Retinal pigment epithelial cell (primary cell): ENCODE measurements at places on chromosomes 1 and 21.

DNA sequence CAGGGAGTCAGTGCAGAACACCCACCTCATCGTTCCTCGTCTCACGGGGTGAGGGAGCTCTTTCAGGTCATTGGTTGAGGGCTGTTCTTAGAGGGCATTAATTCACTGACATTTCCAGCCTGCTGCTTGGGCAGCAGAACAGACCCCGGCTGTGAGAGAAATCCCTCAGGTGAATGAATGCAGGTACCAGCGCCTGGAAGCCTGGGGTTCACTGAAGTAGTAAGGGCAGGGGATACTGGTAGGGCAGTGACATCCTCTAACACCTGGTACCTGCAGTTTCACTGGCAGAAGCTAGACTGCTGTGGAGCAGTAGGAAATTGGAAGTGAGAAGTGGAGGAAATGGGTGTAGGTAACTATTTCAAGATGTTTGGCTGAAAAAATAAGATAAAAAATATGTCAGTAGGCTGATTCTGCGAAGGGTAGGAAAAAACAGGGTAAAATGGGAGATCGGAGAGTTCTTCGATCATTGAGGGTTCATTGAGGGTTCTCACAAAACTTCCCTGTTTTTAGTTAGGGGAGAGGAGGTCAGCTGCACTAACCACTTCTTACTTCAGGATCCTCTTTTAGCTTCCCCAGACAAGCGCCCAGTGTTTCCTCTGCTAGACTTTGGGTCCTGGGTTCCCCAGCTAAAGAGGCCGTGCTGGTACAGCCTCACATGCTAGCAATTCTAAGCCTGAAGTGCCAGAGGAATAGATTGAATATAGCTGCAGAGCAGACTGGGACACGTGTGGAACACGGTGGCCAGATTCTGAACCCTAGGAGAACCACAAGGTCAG is 55.2 kb downstream of the RNF220 start:
- no peak for DNase-seq

- no peak for DNase-seq
Observed at GRCh38 chr1:197798492-197798891, 23.2 kb upstream of the DENND1B start.

DNA sequence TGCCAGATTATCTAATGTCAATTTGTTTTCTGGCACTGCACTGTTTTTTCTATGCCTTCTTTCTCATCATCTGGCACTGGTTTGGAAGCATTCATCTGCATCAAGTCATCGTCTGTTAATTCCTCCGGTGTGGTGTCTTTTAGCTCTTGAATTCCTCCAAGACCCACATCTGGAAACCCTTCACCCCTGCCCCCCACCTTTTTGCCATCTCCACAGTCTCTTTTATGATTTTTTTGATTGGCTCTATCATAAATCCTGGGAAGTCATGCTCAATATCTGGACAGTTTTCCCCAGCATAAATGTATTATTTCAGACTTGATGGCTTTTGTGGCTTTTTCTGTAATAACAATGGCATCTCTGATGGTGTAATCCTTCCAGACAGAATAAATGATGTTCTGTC is 10.4 kb upstream of the KCNK1 start:
- no peak for DNase-seq

DNA sequence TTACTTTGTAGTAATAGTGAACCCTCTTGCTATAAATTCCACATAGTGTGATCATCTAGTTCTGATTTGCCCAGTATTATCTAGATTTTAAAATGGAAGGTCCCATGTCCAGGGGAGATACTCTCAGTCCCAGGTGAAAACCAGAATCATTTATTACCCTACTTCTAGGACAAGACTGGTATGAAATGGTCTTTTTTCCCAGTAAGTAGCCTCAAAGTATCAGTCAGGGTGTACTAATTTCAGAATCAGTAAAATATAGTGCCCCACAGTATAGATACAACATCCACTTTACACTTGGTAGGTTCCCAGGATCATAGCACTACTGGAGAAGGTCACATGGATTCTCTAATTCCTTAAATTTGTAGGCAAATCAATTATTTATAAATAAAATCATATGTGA is 318.3 kb downstream of the GRIK1 start:
- no peak for DNase-seq

GRCh38 chr1:105544475-105544874 is 1512.0 kb upstream of the PRMT6 start:
- DNase-seq = no peak

GRCh38 chr1:62384276-62385005 is 52.4 kb upstream of the USP1 start:
- peak; percentile 89 for DNase-seq

- DNase-seq = no peak
Observed at GRCh38 chr1:11960715-11961114, 19.5 kb upstream of the MFN2 start.

- DNase-seq = no peak
Observed at GRCh38 chr21:28674763-28675162, 317.9 kb downstream of the LTN1 start.

DNA sequence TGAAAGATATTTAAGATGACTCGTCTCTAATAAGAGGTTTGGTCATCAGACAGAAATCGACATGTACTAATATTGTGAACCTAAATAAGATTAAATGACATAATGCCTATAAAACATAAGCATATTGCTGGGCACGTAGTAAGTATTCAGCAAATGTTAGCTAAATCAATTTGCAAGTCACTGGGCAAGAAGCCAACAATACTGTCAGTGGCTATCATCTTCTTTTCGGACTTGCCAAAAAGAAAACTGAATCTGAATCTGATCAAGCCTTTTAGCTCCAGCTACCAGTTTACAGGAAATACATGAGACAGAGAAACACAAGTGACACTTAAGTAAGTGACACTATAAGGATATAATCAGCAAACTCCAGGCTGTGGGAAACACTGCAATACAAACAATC is 46.0 kb downstream of the RPL5 start:
- DNase-seq = no peak

DNA sequence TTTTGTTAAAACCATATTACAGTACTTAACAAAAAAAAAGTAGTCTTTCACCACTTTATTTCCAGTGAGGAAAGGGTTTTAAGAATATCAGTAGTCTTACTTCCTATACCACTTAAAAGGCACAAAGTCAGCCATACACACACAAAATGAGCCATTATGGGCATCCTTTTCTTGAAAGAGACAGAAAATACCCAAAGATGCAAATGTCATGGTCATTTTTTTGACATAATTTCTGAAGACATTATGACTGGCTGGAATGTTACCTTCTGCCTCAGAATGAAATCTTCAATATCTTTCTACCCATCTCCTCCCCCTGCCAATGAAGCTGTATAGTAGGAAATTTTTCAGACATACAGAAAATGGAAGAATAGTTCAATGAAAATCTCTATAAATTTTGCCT is 237.7 kb downstream of the SLC45A1 start:
- DNase-seq = no peak

GRCh38 chr1:222522105-222522915 is 25.6 kb downstream of the HHIPL2 start:
- DNase-seq = no peak

DNA sequence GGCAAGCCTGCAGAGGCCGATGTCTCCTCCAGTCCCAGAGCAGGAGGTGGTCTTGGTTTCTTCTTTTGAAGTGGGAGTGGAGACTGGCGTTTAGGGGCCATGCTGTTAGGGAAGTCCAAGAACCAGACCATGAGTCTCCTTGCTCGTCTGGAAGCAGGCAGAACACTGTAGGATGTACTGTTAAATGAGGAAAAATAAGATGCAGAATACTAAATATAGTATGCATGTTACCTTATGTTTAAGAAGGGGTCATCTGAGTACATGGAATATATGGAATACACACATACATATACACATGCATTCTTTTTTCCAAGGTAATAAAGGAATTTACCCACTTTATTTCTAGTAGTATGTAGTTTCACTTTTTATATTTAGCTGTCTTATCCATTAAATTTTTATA is at the start of gene SETSIP:
TSS of gene SETSIP (minus strand) at position 101 of the 400 bp plus-strand sequence. CDS start at position 101, 0 bp downstream.
- DNase-seq = no peak

GRCh38 chr1:25662061-25662460 is 45.5 kb downstream of the MAN1C1 start:
- DNase-seq = no peak

GRCh38 chr1:63319046-63320021 is 3.0 kb upstream of the FOXD3 start:
- no peak for DNase-seq

DNA sequence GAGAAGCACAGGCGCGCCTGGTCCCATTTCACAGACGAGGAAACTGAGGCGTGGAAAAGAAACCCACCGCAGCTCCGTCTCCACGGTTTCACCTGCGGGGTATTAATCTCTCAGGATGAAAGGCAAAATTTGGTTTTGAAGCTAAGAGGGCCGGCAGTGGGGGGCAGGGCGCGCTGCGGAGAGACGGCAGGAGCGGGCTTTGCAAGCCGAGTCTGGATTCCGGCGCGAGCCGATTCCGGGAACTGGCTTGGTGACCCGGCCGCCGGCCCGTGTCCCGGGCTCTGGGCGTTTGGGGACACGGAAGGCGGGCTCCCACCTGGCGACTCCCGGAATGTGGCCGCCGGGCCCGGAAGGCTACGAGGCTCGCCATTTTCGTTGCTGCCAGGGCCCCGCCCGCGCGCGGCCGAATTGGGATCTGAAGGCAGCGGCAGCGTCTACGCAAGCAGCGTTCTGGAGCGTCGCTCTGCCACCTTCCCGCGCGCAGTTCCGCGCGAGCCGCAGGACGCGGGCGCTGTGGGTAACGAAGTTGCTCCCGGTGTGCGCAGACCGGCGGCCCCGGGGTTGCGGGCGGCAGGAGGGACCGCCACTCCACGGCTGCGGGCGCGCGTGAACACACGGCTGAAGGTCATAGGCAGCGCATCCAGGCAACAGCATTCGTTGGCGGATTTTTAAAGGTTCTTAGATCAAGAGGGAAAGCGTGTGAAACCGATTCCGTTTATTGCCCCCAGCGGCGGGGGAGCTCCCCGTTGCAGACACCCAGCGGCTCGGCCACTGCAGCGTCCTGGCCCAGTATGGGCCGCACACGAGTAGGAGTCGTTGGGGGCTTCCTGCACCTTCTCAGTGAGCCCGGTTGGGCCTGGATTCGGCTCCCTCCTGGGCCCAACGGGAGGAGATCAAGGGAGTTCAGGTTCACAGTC is 5.4 kb upstream of the PRDM16 start:
- no peak for DNase-seq

DNA sequence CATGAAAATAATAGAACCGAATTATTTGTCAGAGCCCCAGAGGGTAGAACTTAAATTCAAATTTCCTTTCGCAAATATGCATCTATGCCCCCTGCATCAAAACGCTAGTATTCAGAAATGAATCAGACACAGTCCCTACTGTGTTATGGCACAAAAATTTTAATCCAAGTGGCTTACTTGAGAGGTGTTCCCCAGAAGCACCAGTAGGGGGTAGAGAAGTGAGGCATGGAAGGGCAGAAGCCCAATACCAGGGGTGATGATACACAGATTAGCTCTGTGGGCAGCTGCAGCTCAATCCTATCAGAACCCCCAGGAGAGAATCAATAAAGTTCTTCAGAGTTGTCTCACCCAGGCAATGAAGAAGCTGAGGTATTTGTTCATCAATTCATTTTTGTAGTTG is 342.2 kb downstream of the OMA1 start:
- no peak for DNase-seq

DNA sequence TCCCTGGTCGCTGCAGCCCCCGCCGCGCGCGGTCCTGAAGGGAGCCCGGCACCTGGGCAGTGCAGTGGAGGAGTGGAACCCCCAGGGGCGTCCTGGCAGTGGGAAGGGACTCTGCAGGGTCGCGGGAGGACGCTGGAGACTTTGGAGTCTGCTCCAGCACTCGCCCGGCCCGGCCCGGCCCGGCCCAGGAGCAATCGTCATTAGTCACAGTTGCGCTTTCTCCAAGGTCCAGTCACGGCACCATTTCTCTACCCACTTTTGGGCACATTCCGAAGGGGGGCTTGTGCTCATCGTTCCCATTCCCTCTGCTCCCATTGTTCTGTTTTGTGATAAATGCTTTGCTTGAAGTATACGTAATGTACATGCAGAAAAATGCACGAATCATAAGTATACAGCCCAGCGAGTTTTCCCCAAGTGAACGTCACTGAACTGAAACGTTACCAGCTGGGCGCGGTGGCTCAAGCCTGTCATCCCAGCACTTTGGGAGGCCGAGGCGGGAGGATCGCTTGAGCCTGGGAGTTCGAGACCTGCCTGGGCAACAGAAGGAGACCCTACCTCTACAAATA is 999 bp downstream of the THAP3 start:
- no peak for DNase-seq

DNA sequence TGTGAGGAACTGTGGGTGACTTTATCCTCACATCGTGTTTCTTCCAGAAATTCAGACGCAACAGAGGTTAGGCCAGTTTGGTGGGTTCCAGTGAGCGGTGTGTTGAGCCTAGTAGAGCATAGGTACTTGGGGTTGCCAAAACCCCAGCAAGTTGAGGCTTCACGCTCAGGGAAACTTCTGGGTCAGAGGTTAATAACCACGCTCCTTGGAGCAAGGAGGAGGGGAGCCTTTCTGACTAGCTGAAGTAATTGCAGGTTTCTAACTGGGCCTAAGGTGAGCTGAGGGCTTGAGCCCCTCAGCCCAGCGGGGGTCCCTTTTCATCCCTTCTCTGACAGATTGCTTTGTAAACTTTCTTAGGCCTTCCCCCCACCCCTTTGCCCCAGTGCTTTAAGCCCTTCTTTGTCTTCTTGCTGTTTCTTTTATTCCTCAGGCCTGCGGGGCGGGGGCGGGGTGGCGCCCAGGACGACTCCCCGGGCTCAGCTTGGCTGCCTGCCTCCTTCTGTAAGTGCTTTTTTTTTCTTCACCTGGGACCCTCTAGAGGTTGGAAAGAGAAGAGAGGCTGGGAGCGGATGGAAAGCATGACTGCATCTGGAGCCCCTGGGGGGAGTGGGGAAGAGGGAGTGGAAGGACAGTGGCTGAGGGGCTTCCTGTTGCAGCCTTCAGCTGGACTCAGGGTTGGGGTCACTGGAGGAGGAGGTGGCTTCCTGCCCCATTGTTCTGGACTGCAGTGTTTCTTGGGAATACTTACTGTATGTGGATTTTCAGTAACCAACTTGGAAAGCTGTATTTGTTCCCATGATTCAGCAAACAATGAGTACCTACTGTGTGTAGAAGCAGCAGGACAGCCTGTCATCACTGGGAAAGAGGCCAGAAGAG is 1.3 kb upstream of the ZNF436 start:
- no peak for DNase-seq
